Lung (tissue), 17 donors: ENCODE measurements at places on chromosomes 5 and 9.

DNA sequence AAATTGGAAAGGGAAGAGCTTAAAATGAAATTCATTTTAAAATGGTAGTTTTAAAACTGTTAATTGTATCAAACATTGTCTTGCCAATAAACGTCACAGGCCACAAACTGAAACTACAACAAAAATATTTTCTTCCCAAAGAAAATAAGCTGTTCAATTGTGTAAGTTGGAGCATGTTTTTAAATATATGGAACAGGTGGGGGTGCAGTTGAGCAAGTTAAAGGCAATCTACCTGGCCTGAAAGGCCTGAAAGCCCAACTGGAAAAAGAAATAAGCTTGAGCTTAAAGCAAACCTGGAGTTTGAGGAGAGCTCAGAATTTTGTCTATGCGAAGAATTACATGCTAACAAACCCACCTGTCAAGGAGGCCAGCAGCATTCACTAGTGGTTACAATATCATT lies 439.5 kb downstream of the ACTL7B start:
- DNase-seq = no peak

GRCh38 chr5:77321793-77322394 lies 111.4 kb downstream of the PDE8B start:
- DNase-seq = no peak

- DNase-seq = no peak
These were observed 12.6 kb downstream of the HK3 start for GRCh38 chr5:176886336-176887251.

DNA sequence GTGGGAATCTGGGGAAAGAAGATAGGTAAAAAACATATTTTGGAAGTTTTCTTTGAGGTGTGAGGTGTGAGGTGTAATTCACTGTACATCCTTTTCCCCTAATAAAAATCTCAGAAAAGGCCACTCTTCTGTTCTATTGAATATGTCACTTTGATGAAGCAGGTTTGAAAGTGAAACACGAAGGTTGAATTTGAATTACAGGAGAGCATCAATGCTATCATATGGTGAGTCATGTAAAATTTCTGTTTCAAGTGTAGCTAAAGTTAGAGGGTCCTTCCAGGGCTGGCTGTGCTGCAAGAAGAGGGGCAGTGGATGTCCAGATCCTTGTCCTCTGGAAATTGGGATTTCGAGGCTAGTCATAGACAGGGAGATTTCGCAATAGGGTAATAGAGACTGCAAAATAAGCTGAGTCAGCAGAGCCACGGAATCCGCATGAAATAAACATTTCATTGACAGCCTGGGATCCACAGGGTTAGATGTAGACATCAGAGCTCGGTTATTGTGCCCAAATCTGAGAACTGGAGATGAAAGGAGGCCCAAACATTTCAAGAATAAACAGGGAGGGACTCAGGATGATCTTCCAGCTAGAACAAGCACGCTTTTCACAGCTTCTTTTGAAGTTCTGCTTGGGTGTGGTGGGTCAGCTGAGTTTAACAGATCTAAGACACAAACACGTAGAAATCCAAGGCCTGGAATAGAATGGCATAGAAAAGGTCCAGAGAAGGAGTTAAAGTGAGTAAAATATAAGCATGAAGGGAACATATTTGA lies 194.4 kb upstream of the CDKN2B start:
- no peak for DNase-seq

- no peak for DNase-seq
These were observed 135.4 kb upstream of the PRSS3 start for GRCh38 chr9:33659921-33660320.
